ENCODE measurements at places on chromosomes 4 and X.

GRCh38 chr4:1245481-1246051, 3.4 kb downstream of the CTBP1 start:
- ATAC-seq: no peak

GRCh38 chrX:40818236-40818635, 82.9 kb upstream of the MED14 start:
- ATAC-seq: no peak

- no peak for ATAC-seq
Observed at GRCh38 chr4:64729561-64729960, 320.3 kb upstream of the TECRL start.

GRCh38 chr4:82680834-82681233, 117.8 kb downstream of the SCD5 start:
- no peak for ATAC-seq

DNA sequence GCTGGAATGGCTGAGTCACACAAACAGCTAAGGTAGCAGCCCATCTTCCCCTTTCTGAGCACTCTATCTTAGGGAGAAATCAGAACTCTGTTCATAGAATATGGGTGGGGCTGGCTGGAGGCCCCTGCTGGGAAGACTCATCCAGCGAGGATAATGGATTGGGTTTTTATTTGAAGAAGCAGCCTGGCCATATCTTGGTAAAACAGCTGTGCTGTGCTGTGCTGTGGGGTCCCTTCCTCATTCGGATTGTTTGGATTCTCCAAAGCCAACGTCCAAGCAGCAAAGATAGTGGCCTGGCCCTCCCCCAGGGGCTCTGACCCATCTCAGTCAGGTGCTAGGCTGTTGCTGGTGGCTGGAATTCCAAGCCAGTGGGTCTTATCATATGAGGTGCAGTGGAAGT, 63.8 kb downstream of the ZNF718 start:
- ATAC-seq: no peak

GRCh38 chr4:108649863-108650211, 562 bp upstream of the OSTC start:
- ATAC-seq: no peak
